ENCODE measurements at places on chromosomes 1 and 21. TPM values are rescaled to one million over a fixed set of nuclear protein-coding genes. Genes with fewer than 3 reads are reported as not detected.

Gene TRIM63
- not detected for total RNA-seq

Gene EPHA10
- total RNA-seq, result 0.91 TPM

Gene SVBP
- total RNA-seq, result 16.0 TPM

Gene RRP1
- 32.3 TPM for total RNA-seq

Gene TMEM79
- 5.5 TPM for total RNA-seq

Gene CFAP141
- total RNA-seq, result not detected

Gene SEMA6C
- total RNA-seq, result 1.9 TPM

Gene PADI2
- total RNA-seq, result 1.3 TPM

Gene NHLH2
- total RNA-seq, result not detected

Gene KCNJ9
- total RNA-seq, result not detected

Gene CRYAA
- not detected for total RNA-seq

Gene TNFRSF8
- 0.09 TPM for total RNA-seq

Gene RPE65
- total RNA-seq, result not detected

Gene HAO2
- not detected for total RNA-seq

Gene PDPN
- not detected for total RNA-seq

Gene MYCL
- total RNA-seq, result 1.3 TPM

Gene AKR7A3
- 0.16 TPM for total RNA-seq

Gene TDRD5
- total RNA-seq, result not detected

Gene SPRR5
- total RNA-seq, result not detected

Gene PNRC2
- 28.5 TPM for total RNA-seq

Gene URB1
- total RNA-seq, result 12.0 TPM

Gene SPATA45
- total RNA-seq, result not detected

Gene HES3
- not detected for total RNA-seq

Gene RIMKLA
- total RNA-seq, result 0.70 TPM

Gene DNM3
- 0.51 TPM for total RNA-seq

Gene CPLANE2
- total RNA-seq, result 3.6 TPM

Gene COL16A1
- 5.8 TPM for total RNA-seq

Gene LRRC39
- total RNA-seq, result not detected

Gene ANGPTL3
- not detected for total RNA-seq

Gene PGBD5
- total RNA-seq, result 0.82 TPM

Gene RHD
- total RNA-seq, result not detected

Gene C1orf167
- total RNA-seq, result not detected

Gene SSU72
- 113 TPM for total RNA-seq

Gene SLC30A2
- 0.05 TPM for total RNA-seq

Gene RPTN
- not detected for total RNA-seq

Gene AMPD1
- not detected for total RNA-seq

Gene CD1E
- total RNA-seq, result not detected

Gene LENEP
- not detected for total RNA-seq

Gene PTPRF
- total RNA-seq, result 102 TPM

Gene KIF21B
- total RNA-seq, result 3.8 TPM

Gene RUNX1
- total RNA-seq, result 10.1 TPM

Gene PROK1
- total RNA-seq, result not detected

Gene CCDC17
- 0.37 TPM for total RNA-seq

Gene RGS5
- 0.58 TPM for total RNA-seq

Gene ST6GALNAC3
- total RNA-seq, result 0.68 TPM

Gene MANEAL
- total RNA-seq, result 24.3 TPM

Gene FCGR2B
- total RNA-seq, result not detected

Gene TNNT2
- total RNA-seq, result 0.30 TPM

Gene TRIM62
- 2.1 TPM for total RNA-seq

Gene SLC37A1
- total RNA-seq, result 5.7 TPM

Gene CD58
- total RNA-seq, result 20.8 TPM

Gene FAF1
- total RNA-seq, result 38.0 TPM

Gene COL9A2
- total RNA-seq, result 0.34 TPM

Gene RCC2
- 65.1 TPM for total RNA-seq

Data from A549 treated with CpdA at 1 μM for 4 hours (cell line).